ENCODE measurements at places on chromosomes 7 and 10. TPM values are rescaled to one million over a fixed set of nuclear protein-coding genes. Genes with fewer than 3 reads are reported as not detected.
A peak's percentile ranks its signal among the peaks of the same experiment; 100 is the strongest.

Gene INSIG1
- total RNA-seq, result 66.9 TPM

Gene OGDH
- total RNA-seq, result 68.4 TPM

Gene PANK1
- total RNA-seq, result 6.3 TPM

Gene HTR7
- 0.42 TPM for total RNA-seq

Gene RHOBTB1
- 5.9 TPM for total RNA-seq

Gene PRPS1L1
- not detected for total RNA-seq

Gene AKR1D1
- total RNA-seq, result not detected

Gene GOLGA7B
- total RNA-seq, result 5.7 TPM

Gene PNLIP
- total RNA-seq, result 11.4 TPM

Gene GPR141
- 3.1 TPM for total RNA-seq

DNA sequence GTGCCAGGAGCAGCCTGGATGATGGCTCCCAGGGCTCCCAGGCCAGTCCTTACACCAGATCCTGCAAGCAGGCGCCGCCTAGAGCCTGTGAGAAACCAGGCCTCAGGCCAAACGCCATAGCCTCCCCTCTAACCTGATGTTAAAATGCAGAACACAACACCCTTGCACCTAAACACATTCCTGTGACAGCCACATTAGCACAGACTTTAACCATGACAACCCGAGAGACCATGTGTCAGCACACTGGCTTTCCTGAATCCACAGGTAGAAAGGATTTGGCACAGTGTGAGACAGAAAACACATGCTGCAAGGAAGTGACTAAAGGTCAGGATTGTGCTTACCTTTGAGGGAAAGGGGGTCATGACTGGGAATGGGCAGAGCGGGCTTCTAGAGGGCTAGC, 59.9 kb downstream of the SGMS1 start:
- DNase-seq, result no peak

DNA sequence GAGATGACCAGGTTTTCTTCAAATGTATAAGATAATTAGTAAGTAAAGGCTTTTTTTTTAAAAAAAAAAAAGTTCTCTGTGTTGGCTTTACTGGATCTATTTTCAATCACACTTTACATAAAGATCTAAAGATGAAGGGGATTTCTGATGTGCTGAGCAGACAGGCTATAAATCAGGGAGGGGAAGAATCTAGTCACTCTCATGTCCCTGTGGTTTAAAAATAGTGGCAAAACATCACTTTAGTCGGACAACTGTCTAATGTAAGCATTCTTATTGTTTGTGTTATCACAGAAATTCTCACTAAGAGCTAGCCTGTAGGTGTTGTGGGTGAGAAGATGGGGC, 132.7 kb downstream of the ICA1 start:
- DNase-seq, result no peak

- no peak for DNase-seq
Observed at GRCh38 chr7:155798673-155799439, 13.4 kb downstream of the SHH start.

GRCh38 chr10:3342771-3343170, 170.2 kb upstream of the PITRM1 start:
- DNase-seq, result no peak

- DNase-seq, result no peak
Observed at GRCh38 chr7:90250601-90251303, 5.8 kb downstream of the CFAP69 start.

- no peak for DNase-seq
Observed at GRCh38 chr7:30062587-30062986, 34.4 kb downstream of the PLEKHA8 start.

GRCh38 chr10:88207121-88207546, 343.7 kb downstream of the PTEN start:
- DNase-seq, result no peak

GRCh38 chr10:34740321-34740720, 74.8 kb downstream of the PARD3 start:
- DNase-seq, result no peak

- DNase-seq, result peak; percentile 46
Observed at GRCh38 chr7:74033372-74034311, 5.7 kb downstream of the ELN start.

- DNase-seq, result no peak
Observed at GRCh38 chr7:107230334-107230733, 61.5 kb downstream of the HBP1 start.

GRCh38 chr7:144738708-144739314, 97.0 kb downstream of the TPK1 start:
- no peak for DNase-seq

DNA sequence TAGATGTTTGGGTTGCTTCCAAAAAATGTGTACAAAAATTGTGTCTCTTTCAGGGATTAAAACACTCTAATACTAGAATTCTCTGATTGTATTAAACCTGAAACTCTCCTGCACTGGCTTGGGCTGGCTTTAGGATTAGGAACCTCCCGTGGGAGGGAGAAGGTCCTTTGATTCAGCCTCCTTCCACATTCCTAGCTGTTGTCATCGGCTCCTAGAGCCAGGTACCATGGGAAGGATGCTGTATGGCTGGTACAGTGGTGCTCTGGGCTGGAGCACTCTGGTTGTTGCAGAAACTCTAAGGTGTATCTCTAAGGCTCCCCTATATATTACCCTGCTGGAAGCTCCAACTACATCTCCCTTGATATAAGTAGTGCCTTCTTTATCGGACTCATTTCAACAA, 245.2 kb upstream of the FOXK1 start:
- DNase-seq, result no peak

DNA sequence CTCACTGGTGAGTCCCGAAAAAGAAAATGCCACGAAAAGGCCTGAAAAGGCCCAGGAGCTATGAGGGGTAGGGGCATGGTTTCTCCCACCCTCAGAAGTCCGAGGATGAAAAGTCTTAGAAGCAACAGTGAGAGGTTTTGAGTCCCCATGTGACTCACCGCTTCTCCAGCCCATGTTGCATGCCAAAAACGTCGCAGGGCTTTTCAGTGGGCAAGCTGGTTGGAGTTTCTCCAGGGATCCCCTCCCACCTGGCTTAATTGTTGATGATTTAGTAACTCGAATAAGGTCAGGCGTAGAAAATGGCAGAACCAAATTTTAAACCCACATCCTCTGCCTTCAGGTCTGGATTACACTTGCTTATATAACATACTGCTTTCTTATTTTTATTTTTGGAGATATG, 96.3 kb upstream of the ARMC3 start:
- DNase-seq, result no peak

GRCh38 chr7:91916051-91916440, 24.6 kb upstream of the AKAP9 start:
- no peak for DNase-seq

GRCh38 chr10:43206391-43207235, 60.3 kb downstream of the RASGEF1A start:
- DNase-seq, result peak; percentile 7

- no peak for DNase-seq
Observed at GRCh38 chr7:2043316-2044039, 189.3 kb downstream of the MAD1L1 start.

DNA sequence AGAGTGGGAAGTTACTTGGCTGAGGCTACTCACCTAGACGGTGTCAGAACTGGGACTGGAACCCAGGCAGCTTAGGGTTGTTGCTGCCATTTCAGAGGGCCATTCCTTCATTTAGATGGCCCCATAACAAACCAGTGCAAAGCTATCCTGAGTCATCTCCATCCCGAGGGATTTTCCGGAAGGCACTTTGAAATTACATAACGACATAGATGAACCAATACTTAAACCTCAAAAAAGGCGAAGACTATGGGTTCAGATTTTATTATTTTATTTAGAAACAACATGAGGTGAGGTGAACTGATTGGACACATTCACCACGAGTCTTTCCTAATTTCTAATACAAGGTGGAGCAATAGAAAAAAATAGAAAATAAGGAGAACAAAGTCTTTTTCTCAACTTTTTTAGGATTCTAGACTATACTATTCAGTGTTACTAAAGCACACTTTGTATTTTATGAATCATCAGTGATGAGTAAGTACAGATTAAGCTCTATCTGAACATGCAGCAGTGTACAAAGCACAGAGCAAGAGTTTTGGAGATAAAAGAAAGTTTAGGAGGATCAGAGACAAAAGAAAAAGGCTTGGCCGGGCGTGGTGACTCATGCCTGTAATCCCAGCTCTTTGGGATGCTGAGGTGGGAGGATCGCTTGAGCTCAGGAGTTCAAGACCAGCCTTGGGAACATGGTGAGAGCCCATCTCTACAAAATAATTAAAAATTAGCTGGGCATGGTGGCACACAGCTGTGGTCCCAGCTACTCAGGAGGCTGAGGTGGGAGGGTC, 79.5 kb upstream of the SVIL start:
- DNase-seq, result no peak

GRCh38 chr10:60883187-60883586, 60.8 kb downstream of the RHOBTB1 start:
- no peak for DNase-seq

DNA sequence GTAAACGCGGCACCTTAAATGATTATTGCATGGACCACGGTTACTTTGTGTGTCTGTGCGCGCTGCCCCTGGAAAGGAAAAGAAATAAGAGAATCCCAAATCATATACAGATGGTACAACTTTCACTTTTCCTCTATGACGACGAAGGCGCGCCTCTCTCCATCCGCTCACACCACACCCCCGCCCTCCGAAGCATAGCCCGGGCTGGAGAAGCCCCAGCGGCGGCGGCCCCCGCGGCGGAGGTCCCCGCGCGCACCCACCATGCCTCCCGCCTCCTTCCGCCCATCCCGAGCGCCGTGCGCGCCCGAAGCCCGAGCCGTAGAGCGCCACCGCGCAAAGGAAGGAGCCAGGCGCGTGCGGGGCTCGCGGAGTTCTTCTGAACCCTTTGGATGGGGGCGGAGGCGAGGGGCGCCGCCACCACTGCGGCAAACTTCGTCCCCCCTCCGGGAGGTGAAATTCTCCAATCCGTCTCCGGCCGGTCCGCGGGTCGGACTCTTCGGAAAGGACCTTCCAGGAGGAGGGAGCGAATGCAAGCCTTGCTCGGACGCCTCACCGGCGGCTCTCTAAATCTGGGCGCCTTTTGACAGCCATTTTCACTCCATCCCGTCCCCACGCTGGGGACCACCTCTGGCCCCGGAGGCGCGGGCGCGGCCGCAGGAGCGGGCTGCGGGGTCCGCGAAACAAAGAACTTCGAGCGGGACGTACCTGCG, 588 bp downstream of the GLI3 start:
- peak; percentile 37 for DNase-seq

GRCh38 chr10:102931643-102932042, 13.5 kb downstream of the CNNM2 start:
- no peak for DNase-seq

- DNase-seq, result peak; percentile 66
Observed at GRCh38 chr10:75294866-75295701, 59.3 kb upstream of the COMTD1 start.
